ENCODE measurements at places on chromosomes 7 and 10.
A peak's percentile ranks its signal among the peaks of the same experiment; 100 is the strongest.

DNA sequence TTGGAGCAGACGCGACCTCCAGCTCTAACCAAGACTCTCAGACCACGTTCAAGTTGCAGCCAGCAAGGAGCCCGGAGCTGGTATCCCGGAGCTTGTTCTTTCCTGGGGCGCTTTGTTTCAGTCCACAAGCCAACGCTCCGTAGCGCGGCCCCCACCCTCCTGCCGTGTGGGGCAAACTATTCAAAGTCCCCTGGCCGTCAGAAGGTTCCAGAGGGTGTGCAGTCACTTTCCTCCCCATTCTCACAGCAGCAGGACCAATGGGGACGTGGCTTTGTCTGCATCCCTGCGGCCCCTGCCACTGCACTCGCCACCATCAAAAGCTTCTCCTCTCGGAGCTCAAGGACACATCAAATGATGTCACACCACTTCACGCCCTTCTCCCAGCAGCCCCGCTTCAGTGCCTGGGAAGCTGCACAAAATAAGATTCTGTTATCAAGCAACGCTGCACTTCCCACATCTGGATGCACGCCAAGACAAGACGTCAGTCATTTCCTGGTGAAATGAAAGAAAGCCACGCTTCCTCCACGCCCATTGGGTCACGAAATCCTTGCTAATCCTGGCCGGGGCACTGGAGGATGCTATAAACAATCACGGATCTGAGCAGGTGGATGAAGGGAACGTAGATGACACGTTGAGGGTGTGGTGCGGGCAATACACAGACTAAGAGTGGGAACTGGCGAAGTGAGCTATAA lies 348.2 kb downstream of the PTPRN2 start:
- no peak for DNase-seq

GRCh38 chr7:38855867-38856266 lies 53.1 kb downstream of the VPS41 start:
- DNase-seq: no peak

DNA sequence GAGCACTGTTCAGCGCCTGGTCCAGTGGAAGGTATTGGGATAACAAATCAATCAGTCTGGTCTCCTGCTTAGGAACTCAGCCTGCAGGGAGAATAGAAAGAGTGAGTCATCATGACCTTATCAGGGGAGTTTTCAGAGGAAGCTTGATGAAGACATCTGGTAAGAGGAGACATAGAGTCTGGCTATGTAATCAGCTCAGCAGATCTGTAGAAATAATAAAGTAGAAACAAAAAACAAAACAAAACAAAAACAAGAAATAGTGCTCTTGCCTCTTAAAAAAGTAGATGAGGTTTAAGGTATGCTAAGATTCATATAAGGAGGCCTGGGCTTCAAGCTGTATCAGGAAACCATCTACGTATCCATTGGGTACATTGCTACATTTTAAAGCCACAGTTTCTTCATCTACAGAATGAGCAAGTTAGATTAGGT lies 14.4 kb downstream of the TAS2R41 start:
- DNase-seq: no peak

- no peak for DNase-seq
Measured at GRCh38 chr7:150910996-150911422, 58.7 kb downstream of the AOC1 start.

- DNase-seq: peak; percentile 81
Measured at GRCh38 chr7:126700807-126701604, 551.7 kb downstream of the GRM8 start.

DNA sequence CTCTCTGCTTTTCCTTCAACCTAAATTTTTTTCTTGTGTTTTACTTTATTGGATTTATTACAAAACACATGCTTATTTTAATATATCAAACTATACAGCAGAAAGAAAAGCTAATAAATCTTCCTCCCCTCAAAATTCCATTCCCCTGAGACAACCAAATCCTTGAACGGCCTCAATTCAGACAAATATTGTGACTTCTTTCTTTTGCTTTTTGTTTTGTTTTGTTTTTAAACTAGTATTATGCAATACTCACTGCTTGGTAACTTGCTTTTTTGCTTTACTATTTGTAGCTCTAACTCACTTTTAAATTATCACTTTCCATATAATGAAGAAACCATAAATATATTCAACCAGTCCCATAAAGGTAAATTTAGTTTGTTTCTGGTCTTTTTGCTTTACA lies 59.4 kb upstream of the CDK1 start:
- DNase-seq: no peak

DNA sequence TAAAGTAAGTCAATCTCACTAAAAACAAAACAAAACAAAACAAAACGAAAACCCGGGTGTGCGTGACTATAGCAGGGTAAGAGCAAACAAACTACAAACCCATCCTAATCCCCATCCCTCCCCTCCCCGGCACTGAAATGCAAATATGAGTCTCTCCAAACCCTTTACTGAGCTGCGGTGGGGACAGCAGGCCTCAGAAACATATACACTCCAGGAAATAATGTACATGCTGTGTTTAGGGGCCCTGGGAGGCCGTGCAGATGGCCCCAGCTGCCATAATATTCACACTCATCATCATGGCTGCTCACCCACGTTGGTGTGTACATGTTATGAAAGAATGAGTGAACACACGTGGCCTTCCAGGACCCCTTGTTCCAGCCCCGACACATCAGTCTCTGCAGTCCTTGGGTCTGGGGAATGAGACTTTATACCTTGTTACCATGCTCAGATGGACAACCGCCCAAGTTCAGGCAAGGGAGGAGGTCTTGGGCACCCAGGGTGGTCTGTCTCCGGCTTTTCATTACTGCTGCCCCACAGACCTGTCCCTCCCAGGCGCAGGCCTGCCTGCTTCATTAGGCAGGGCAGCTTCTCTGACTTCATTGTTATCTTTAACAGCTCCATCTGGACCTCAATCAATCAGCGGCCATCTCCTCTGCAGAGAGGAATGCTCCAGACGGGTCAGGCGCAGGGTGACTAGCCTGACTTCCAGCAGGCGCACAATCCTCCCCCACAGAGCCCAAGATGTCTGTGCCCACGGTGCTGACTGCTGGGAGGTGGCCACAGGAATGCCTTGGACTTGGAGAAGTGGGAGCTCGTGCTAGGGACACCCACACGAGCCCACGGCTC lies 20.6 kb downstream of the HSPA12A start:
- no peak for DNase-seq

- no peak for DNase-seq
Measured at GRCh38 chr7:99170730-99171074, 26.8 kb upstream of the SMURF1 start.

DNA sequence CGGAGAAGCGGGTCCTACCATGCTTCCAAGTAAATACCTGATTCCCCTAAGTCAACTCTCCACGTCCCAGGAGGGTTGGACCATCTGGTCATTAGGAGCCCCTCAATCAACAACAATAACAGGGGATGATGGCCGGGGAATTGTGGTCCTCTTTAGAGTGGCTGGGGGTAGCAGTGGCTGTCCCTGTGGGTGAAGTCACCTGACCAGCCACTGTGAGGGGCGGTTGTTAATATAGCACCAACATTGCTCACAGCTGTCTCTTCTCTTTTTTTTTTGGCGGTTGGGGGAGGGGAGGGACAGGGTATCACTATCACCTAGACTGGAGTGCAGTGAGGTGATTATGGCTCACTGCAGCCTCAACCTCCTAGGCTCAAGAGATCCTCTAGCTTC lies 67.9 kb downstream of the SPDYE5 start:
- no peak for DNase-seq

GRCh38 chr10:103449208-103450144 lies 2.7 kb downstream of the CALHM2 start:
- DNase-seq: no peak

- DNase-seq: no peak
Measured at GRCh38 chr7:70474639-70475234, 657.2 kb upstream of the GALNT17 start.

GRCh38 chr10:62637249-62638061 lies 167.1 kb upstream of the ADO start:
- DNase-seq: peak; percentile 73

GRCh38 chr7:134813663-134814396 lies 34.4 kb downstream of the CALD1 start:
- DNase-seq: no peak

- peak; percentile 48 for DNase-seq
Measured at GRCh38 chr10:97914837-97915211, 65.2 kb downstream of the GOLGA7B start.

DNA sequence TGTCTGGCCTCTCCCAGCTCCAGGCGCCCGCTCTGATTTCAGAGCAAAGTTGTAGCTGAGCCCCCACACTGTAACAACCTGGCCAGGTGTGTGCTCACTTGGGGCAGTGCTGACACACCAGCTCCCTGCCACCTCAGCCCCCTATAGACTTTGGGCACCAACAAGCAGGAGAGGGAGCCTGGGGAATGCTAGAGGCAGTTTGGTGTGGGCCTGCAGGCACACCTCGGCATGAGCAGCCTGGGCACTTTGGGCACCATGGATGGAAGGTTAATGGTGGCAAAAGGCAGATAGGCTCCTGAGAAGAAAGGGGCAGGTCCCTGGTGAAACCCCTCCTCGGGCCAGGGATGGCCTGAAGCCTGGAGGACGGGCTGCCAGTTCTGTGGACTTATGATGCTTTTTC lies 212.7 kb upstream of the GNAI1 start:
- no peak for DNase-seq

GRCh38 chr7:55013851-55014250 lies 5.0 kb upstream of the EGFR start:
- no peak for DNase-seq

GRCh38 chr7:29254591-29254990 lies 60.0 kb downstream of the CHN2 start:
- DNase-seq: no peak

- DNase-seq: no peak
Measured at GRCh38 chr10:120429395-120429794, 27.6 kb upstream of the PLPP4 start.

- DNase-seq: no peak
Measured at GRCh38 chr10:78288663-78289062, 255.0 kb downstream of the RPS24 start.

DNA sequence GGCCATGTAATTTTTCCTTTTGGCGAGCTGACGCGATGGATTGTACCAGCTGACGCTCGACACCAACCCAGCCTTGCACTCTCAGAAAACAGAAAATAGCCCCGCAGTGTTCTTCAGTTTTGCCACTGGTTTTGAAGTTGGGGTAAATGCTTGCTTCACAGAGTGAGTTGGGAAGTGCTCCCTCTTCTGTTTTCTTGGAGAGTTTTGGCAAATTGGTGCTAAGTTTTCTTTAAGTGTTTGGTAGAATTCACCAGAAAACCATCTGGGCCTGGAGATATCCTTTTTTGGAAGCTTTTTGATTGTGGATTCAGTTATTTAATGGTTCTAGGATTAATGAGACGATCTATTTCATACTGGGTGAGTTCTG lies 252.8 kb downstream of the ELFN1 start:
- no peak for DNase-seq

GRCh38 chr10:115001506-115002381 lies 63.7 kb downstream of the TRUB1 start:
- peak; percentile 50 for DNase-seq

DNA sequence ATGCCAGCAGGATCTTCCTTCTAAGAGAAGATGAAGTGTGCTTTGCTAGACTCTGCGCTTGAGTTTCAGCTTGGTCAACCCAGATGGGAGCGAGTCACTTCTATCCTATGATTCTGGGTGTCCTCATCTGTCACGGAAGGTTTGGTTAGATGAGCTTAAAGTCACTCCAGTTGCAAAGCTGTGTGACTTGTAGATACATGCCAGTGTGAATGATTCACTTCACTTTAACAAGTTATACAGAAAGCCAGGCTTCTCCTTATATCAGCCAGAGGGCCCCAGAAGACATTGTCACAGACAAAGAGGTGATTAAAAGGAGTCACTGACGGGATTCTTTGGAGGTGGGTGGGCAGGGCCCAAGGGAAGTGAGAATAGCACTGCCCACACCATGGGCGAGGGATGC lies 122.6 kb upstream of the PFKP start:
- no peak for DNase-seq

GRCh38 chr10:75202321-75203045 lies 8.1 kb upstream of the VDAC2 start:
- no peak for DNase-seq
